Hematopoietic multipotent progenitor cell (in vitro differentiated cells): ENCODE measurements at places on chromosomes 12 and 14. TPM values are rescaled to one million over a fixed set of nuclear protein-coding genes. Genes with fewer than 3 reads are reported as not detected.

The TCL1B gene
- not detected for total RNA-seq

The CLEC1A gene
- total RNA-seq = under 0.01 TPM

GRCh38 chr12:127393896-127394295, 873.1 kb upstream of the TMEM132C start:
- no peak for DNase-seq

DNA sequence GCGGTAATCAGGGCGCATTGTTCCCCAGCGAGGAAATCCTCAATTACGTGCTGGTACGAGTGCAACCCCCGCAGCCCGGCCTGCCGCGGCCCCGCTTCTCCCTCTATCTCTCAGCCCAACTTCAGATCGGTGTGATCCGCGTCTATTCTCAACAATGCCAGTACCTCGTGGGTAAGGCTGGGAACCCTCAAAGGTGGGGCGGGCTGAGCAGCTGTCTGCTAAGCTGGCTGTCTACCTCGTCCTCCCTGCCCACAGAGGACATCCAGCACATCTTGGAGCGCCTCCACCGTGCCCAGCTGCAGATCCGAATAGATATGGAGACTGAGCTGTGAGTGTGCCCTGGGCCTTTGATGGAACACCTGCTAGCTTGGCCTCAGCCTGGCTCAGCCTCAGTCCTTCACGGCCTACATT, 996 bp downstream of the REC8 start:
- DNase-seq = no peak

GRCh38 chr14:75438486-75439080, 10.8 kb downstream of the JDP2 start:
- DNase-seq = no peak

GRCh38 chr14:56808383-56809269, 1.7 kb downstream of the OTX2 start:
- DNase-seq = no peak

The GUCY2C gene
- total RNA-seq = not detected

GRCh38 chr12:16531621-16532020, 74.3 kb downstream of the LMO3 start:
- DNase-seq = no peak

DNA sequence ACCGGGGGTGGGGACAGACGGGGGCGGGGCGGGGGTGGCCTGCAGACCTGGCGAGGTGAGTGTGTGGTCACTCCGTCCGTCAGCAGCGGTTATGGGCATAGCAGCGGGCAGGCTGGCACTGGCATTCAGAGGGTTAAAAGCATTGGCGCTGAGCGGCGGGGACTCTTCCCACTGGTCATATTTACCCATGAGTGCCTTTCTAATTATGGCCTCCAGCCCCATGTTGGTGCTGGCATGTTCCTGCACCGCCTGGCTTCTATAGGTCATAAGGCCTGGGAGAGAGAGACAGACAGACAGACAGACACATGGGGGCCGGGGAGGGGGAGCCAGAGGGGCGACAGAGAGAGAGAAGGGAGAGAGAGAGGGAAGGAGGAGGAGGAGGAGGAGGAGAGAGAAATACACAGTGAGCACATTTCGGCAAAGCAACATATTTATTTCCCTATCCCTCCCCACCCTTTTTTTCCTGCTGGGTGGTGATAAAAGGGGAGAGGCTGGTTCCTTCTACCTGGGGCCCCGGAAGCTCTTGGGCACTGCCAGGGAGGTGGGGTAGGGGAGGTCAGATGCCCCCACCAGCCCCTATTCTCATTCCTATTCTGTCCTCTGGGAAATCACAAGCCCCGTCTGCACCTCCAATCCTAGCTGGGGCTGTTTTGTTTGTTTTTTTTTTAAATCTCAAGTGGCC, 32.6 kb downstream of the RFLNA start:
- DNase-seq = no peak

The AQP2 gene
- under 0.01 TPM for total RNA-seq

DNA sequence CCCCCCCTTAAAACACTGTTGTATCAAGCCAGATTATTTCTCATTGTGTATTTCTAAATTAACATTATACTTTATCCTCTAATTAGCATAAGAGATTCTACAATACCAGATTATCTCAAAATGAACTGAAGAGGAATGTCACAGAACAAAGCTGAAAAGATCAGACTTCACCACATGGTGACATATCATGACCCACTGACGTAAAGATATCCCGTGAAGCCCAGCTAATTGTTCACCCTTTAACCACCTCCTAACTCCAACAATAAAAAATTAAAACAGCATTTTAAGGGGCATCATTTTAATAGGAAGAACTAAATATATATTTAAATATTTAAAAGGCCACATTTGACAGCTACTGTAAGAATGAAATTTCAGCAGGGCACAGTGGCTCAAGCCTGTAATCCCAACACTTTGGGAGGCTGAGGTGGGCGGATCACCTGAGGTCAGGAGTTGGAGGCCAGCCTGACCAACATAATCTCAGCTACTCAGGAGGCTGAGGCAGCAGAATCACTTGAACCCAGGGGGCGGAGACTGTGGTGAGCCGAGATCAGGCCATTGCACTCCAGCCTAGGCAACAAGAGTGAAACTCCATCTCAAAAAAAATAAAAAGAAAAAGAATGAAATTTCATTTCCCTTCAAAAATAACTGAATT, 29.0 kb downstream of the CDK17 start:
- DNase-seq = no peak

DNA sequence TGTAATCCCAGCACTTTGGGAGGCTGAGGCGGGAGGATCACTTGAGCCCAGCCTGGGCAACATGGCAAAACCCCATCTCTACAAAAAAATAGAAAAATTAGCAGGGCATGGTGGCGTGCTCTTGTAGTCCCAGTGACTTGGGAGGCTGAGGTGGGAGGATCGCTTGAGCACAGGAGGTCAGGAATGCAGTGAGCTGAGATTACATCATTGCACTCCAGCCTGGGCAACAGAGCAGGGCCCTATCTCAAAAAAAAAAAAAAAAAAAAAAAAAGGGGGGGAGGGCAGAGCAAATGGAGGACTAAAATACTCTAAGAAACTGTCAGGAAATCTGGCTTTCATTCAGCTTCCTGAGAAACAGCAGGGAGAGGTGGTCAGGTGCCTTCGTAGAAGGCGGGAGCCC, 31.7 kb upstream of the TSPAN9 start:
- no peak for DNase-seq

GRCh38 chr14:68164711-68165113, 345.1 kb downstream of the RAD51B start:
- DNase-seq = no peak

GRCh38 chr12:120693848-120694247, 6.9 kb downstream of the MLEC start:
- no peak for DNase-seq

DNA sequence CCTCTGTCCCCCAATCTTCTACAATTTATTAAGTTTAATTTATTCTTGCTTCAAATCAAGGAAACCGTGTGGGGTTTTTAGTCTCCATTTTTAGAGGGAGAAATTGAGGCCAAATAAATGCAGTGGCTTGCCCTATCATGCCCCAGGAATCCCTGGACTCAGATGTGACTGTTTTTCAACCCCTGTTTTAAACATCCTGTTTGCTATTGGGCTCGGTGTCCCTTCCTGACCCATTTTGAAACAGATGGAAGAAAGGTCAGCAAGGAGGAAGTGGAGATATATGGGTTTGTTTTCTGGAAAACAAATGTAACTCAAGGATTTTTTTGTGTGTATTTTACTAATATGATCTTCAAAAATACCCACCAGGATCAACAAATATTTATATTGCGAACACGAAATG, 84.7 kb downstream of the DACT1 start:
- no peak for DNase-seq

The PRB2 gene
- total RNA-seq = not detected

DNA sequence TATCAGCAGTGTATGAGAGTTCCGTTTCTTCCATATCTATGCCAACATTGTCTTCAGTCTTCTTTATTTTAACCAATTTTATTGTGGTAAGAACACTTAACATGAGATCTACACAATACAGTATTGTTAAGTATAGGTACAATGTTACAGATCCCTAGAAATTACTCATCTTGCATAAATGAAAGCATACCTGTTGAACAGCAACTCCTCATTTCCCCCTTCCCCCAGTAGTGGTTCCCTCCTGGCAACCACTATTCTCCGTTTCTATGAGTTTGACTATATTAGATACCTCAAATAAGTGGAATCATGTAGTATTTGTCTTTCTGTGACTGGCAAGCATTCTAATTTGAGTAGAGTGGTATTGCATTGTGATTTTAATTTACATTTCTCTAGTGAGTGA, 150.5 kb downstream of the CRADD start:
- DNase-seq = no peak

- no peak for DNase-seq
These were observed 17.0 kb downstream of the PSEN1 start for GRCh38 chr14:73153272-73153671.

- no peak for DNase-seq
These were observed 85.8 kb downstream of the CAND1 start for GRCh38 chr12:67354966-67355365.

The SLC35F4 gene
- total RNA-seq = not detected

The PRR4 gene
- 1.1 TPM for total RNA-seq

The SYT1 gene
- total RNA-seq = 0.81 TPM

GRCh38 chr14:21169573-21169972, 13.7 kb upstream of the OR5AU1 start:
- no peak for DNase-seq

DNA sequence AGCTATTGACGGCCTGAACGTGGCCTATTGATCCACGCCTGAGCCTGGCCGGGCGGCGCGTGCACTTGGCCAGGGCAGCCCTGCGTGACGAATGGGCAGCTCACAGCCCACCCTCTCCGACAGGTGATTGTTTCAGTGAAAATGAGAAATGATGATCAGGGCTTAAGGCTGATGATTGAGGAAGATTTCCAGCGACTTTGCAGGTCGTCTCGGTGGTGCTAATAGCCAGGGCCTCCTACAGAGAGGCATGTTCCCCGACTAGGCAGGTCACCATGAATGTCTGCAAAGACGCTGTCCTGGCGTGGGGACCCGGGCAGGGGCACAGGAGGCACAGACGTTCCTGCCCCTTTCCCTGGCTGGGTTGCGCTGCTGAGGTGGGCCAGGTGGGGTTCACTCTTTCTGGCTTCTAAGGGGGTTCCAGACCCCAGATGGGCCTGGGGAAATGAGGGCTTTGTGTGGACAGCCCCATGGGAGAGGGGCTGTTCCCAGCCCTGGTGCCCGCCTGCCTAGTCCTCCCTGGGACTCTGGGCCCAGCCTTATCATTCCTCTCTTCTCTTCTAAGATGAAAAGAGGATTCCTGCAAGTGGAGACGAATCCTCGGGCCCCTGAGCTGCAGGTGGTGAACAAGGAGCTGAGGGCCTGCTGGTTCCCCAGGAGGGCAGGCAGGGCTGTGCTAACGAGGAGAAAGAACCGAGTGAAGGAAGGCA, 157.4 kb downstream of the KIF26A start:
- no peak for DNase-seq

The FERMT2 gene
- total RNA-seq = under 0.01 TPM

GRCh38 chr14:44352201-44352600, 154.9 kb downstream of the FSCB start:
- no peak for DNase-seq

The DNAAF2 gene
- 13.2 TPM for total RNA-seq

DNA sequence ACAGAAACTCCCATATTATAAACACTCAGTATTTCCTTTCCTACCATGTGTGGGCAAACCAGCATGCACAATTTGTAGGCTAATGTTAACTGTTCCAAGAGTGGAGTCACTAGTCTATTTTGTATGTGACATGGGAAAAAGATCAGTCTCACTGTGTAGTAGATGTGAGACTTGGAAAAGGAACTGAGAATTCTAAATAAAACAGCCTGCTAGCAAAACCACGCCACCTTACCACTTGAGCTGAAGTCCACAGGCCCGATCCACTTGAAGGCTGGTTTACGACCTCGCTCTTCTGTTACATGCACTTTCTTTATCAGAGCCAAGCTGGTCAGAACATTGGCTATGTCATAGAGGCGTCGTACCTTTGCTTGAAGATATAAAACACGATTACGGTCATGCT, 22.5 kb downstream of the E2F7 start:
- no peak for DNase-seq

The ANKRD52 gene
- total RNA-seq = 22.9 TPM

DNA sequence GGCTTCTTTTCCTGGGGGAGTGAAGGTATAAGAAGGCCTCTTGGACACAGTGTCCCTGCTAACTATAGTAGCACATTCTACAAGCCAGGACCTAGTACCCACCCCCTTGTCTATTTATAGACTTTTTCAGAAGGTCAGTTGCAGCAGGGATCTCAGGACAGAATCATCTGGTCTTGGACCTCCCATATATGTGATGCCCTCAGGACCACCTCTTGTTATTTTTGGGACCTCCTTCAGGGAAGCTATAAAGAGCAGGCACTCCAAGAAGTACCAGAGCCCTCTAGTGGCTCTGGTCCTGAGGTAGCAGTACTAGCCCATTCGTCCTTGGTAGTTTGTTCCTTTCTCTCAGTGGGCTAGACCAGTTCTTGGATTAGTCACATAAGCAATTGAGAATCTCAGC, 4.3 kb downstream of the COQ10A start:
- no peak for DNase-seq

- DNase-seq = peak; percentile 85
These were observed 35.3 kb downstream of the MAP1LC3B2 start for GRCh38 chr12:116594325-116595038.

GRCh38 chr14:62654641-62655040, 390.6 kb downstream of the KCNH5 start:
- DNase-seq = no peak

The MGP gene
- under 0.01 TPM for total RNA-seq

GRCh38 chr14:33335366-33335765, 396.7 kb downstream of the NPAS3 start:
- no peak for DNase-seq

- no peak for DNase-seq
These were observed 73.3 kb downstream of the FBXW8 start for GRCh38 chr12:116984098-116984497.

- DNase-seq = no peak
These were observed 245.8 kb upstream of the PDZRN4 start for GRCh38 chr12:40942326-40942725.

- peak; percentile 55 for DNase-seq
These were observed 62.7 kb downstream of the GALNT4 start for GRCh38 chr12:89461649-89462612.

GRCh38 chr12:29438752-29439408, 57.9 kb upstream of the ERGIC2 start:
- DNase-seq = no peak

The CCDC177 gene
- under 0.01 TPM for total RNA-seq

The ZNF385A gene
- 4.6 TPM for total RNA-seq

DNA sequence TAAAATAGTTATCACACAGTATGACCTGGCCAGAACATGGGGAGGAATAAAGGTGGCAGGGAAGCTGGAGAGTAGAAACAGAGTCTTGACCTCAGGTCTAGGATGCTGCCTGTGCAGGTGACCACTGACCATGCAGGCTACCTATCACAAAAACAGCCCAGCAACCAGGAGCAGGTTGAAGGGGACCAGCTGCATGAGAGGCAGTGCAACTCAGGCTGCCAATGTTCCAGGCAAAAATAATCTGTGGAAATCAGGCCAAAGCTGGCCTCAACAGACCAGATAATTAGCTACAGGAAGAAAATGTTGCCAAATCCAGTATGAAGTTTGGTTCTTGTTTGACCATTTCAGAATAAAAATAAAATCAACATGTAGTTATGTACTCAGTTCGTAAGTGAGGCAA, 72.6 kb downstream of the PDE6H start:
- DNase-seq = no peak
